ENCODE measurements at places on chromosomes 11 and 22. TPM values are rescaled to one million over a fixed set of nuclear protein-coding genes. Genes with fewer than 3 reads are reported as not detected.
A peak's percentile ranks its signal among the peaks of the same experiment; 100 is the strongest.

OR51B2 gene
- not detected for total RNA-seq

GRCh38 chr11:19080579-19080993, 20.1 kb upstream of the MRGPRX2 start:
- peak; percentile 80 for DNase-seq

GRCh38 chr11:112610996-112611750, 350.0 kb upstream of the NCAM1 start:
- peak; percentile 20 for DNase-seq

DNA sequence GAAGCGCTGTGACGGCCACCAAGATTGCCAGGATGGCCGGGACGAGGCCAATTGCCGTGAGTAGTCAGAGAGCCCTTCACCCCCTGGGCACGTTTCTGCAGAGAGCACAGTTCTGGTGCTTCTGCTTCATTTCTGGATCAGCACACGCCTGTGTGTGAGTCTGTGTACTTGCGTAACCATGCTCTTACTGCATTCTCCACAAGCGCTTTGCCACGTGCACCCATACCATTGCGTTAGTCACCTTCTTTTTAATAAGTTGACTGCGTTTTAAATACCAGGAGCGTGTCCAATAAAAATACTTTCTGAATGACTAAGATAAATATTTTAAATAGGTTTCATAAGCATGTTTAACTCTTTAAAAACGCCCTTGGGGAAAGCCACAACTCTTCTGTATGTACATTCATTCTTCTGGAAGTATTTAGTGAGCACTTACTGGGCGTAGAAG, 143.0 kb upstream of the SORL1-AS1 start:
- DNase-seq: no peak

DNA sequence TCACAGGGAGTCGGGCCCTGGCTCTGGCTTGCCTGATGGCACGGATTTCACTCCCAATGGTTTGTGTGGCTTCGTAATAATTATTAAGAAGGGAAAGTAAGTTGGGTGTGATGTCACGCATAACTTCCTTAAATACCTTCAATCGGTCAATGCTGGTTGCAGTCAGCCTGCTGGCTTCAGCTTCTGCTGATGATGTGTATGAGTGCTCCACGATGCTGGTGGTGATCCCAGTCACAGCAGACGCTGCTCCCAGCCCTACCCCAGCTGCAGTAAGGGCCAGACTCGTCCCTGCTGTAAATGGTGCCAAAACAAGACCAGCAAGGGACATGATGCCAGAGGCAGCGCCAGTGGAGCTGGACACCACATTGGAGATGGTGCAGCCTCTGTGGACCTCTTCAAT, 19.1 kb downstream of the APOL3 start:
- DNase-seq: no peak

GRCh38 chr11:31366795-31367194, 2.7 kb downstream of the DCDC1 start:
- no peak for DNase-seq

- DNase-seq: peak; percentile 44
These were observed 95.7 kb downstream of the TEAD1 start for GRCh38 chr11:12769834-12770345.

OR9Q2 gene
- total RNA-seq: not detected

DNA sequence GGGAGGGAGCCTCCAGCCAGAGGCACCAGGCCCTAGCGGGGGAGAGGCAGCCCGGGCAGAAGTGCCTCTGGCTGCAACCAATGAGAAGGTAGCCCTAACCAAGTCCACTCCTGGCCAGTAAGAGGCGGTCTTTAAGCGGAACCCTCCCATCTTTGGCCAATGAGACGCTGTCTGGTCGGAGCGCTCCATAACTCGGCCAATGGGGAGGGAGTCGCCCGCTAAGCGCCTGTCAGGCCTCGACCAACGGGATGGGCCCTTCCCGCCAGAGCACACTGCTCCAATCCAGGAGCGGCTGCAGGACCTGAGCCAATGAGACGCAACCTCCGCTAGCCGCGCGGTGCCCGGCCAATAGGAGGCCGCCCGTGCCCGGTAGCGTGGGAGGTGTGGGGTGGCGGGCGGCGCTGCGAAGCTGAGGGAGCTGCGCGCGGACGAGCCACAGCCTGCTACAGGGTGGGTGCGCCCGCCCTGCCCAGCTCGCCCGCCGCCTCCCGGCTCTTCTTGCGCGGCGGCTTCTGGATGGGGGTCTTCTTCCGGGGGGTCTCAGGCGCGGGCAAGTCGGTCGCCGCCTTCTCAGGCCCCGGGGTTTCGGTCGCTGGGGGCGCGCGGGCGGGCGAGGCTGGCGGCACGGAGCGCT, 12.6 kb downstream of the SCARF2 start:
- DNase-seq: no peak

- no peak for DNase-seq
These were observed 6.4 kb upstream of the TBC1D10A start for GRCh38 chr22:30332994-30333706.

GRCh38 chr11:107856981-107857517, 1.5 kb downstream of the SLC35F2 start:
- no peak for DNase-seq

- DNase-seq: no peak
These were observed 684.4 kb downstream of the NTM start for GRCh38 chr11:132054822-132055221.

P2RX3 gene
- not detected for total RNA-seq

EIF4G2 gene
- total RNA-seq: 884 TPM

DNA sequence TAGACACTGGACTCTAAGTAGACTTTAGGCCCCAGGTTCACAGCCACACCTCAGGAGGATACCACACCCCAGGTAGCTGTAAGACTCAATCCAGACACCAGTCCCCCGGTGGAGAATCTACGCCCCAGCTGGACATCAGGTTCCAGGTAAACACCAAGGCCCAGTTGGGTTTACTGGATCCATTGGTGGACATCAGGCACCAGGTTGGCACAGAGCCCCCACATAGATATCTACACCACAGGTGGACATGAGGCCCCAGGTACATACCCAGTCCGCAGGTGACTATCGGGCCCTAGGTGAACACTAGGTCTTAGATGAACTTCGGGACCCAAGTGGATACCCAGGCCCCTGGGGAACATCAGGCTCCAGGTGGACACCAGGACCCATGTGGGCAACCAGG, 58.9 kb upstream of the SEPTIN5 start:
- DNase-seq: no peak

DNA sequence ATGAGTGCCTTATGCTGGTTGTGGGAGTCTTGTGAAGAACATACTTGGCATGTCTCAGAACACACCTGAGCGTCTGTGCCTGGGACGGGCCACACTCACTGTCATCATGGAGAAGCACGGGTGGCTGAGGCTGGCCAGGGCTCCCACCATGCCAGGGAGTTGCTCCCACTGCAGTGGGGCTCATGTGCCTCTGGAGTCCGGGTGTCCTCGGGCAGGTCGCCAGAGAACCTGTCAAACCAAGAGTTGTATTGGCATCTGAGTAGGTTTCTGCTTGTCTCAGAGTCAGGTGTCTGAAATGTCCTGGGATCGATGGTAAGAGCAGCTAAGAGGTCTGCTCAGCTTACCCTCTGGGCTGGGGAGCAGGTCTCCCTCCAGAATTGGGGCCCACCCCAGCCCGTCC, 92.1 kb downstream of the BCR start:
- DNase-seq: no peak

FXYD2 gene
- 0.13 TPM for total RNA-seq

- DNase-seq: no peak
These were observed 43.3 kb upstream of the ANO1 start for GRCh38 chr11:70034740-70035365.

RAB30 gene
- total RNA-seq: 20.1 TPM

DNA sequence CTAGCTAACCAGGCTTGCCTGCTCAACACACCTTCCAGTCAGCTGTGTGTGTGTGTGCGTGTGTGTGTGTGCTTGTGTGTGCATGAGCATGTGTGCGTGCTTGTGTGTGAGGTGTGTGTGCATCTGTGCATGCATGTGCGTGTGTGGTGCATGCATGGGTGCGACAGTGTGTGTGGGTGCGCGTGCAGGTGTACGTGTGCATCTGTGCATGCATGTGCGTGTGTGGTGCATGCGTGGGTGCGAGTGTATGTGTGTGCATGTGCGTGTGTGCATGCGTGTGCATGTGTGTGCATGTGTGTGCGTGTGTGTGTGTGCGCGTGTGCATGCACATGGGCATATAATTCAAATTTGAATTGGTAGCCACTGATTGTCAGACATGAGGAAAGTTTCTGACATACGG, 10.5 kb upstream of the TP53AIP1 start:
- DNase-seq: no peak

CYP2D6 gene
- 0.14 TPM for total RNA-seq

HEPN1 gene
- 0.11 TPM for total RNA-seq

DNA sequence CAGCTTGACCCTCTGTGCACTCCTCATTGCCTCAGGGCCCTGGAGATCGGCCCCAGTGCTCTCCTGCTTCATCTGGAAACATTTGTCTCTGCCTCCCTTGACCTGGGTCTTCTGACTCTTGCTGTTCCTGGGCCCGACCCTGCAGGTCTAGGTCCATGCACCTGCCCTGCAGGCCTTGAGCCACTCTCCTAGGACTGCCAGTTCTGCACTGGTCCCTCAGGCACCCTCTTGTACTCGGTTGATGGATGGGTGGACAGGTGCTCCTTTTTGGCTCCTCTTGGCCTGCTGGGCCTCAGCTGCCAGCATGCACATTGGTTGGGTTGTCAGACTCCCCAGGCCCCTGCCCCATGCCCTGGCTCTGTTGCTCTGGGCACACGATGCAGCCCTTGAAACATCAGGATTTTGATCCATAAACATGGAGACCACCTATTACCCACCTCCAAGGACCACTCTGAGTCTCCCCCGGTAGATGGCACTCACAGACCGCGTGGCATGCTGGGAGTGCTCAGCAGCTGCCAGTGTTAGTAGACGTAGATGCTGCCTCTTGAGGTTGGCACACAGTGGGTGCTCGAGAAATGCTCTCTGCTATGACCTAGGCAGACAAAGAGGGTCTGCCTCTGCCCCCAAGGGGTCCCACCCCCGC, 20.2 kb upstream of the ACR start:
- DNase-seq: no peak

GRCh38 chr22:33415401-33415800, 357.2 kb upstream of the SYN3 start:
- no peak for DNase-seq

BCO2 gene
- total RNA-seq: 1.8 TPM

Measured in pulmonary artery endothelial cell (primary cell).